ENCODE measurements at places on chromosomes 7 and 10.

DNA sequence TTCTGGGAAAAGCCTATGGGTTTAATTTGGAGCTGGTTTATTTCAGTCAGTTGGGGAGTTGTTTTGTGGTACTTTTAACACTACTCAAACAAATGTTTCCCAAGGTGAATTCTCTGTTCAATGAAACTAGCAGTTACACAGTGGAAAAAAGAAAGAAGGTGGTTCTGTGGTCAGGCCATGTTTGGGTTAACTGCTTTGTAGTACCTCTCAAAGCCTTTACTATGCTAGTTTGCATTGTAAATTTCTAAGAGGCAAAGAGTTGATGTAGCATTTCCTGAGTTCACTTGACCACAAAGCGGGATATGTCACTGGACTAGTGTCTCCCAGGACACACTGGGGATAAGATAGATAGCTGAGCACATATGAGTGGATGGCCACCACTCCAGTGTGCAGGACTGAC lies 145.4 kb downstream of the KIF20B start:
- no peak for DNase-seq

DNA sequence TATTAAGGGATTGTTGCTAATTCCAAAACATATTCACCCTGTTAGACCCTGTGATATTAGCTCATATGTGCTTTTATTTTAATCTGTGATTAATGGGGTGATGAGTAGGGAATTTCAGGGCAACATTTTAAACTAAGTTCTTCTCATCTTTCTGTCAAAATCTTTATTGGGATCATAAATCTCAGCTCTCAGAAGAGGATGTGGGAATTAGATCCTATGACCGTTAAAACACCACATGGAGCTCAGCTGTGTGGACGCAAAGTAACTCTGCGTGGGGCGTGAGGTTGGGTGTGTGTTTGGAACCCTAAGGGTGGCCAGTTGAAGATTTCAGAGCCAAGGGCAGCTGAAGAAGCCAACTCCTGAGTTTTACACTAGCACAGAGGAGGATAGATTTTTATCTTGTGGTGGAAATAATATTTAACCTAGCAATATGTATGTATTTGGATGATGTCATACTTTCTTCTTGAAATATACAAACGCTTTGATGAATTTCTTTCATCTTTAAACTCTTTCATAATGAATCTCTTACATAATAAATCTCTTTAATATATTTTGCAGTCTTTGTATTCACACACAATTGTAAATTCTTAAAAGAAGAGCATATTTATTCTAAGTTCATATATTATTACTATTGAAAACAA lies 64.4 kb downstream of the EPDR1 start:
- no peak for DNase-seq

DNA sequence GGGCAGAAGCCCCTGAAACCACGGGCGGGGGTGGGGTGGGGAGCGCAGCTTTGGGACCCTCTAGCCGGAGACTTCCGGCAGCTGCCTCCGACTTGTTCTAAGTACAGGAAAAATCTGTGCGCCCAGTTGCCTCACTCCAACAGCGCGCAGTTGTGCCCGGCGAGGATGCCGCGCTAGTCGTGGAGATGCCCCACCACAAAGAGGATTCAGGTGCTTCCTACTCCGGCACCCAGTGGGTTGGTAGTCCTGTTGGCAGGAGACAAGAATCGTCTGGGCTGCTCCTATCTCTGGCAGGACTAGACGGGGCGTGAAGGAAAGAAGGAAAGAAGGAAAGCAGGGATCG lies 465 bp upstream of the NPY start:
- no peak for DNase-seq

GRCh38 chr10:71513936-71514335 lies 117.2 kb downstream of the CDH23 start:
- DNase-seq, result no peak

DNA sequence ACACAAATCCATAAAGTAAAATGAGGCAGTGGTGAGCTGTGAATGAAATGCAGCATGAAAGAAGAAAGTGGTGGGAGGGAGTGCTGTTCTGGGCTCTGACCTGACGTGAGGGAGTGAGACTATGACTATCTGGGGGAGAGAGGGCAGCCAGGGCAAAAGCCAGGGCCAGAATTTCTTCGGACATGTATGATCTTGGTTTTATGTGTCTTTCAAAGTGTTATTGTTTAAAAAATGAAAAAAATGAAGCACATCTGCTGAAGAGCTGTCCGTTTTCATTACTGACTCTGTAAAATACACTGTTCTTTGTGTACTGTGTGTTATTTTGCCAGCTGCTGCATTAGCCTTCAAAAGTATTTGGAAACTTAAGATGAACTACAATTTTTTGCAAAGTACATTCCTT lies 70.2 kb upstream of the KLF14 start:
- no peak for DNase-seq

DNA sequence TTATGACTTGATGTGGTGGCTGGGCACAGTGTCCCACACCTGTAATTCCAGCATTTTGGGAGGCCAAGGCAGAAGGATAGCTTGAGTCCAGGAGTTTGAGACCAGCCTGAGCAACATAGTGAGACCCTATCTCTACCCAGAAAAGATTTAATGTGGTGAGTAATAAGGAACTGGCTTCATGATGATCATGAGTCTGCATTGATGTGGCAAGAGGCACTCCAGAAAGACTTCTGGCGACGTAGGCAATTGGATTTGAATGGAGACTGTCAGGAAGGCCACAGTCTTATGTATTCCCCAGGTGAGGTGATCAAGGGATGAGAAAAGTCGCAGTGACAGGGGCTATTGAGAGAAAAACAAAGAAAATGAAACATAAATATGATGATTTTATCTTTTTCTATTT lies 138.0 kb downstream of the CACNB2 start:
- no peak for DNase-seq

DNA sequence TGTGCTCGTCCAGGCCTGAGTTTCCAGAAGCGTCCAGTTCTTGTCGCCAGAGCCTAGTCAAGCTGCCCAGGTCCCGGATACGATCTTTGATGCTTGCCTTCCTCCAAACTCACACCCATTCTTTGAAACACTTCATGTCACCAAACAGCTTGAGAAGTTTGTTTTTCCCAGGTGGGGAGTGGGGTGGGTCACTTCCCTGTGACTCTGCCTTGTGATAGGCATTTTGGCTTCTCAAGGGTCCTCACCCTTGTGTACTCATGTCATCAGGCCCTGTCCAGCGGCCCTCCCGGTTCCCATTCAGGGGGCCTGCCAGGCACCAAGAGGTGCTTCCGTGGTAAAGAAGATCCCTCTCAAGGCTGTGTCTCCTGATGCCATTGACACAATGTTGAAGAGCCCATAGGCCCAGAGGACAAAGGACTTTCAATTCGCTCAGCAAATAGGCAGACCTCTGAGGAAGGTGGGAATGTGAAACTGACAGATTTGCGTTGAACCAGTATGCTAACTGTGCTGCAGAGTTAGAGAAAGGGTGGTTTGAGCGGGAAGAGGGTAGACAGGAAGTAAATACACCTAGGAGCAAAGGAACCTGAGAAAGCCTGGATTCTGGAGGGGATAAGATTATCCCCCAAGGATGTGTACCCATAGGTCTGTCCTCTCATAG lies 24.7 kb upstream of the SFTPA1 start:
- no peak for DNase-seq

- no peak for DNase-seq
Measured at GRCh38 chr10:124249196-124249595, 155.8 kb upstream of the CHST15 start.

- no peak for DNase-seq
Measured at GRCh38 chr10:34609287-34609940, 205.7 kb downstream of the PARD3 start.

GRCh38 chr10:22110761-22111160 lies 107.1 kb downstream of the EBLN1 start:
- DNase-seq, result no peak

- DNase-seq, result no peak
Measured at GRCh38 chr7:25895792-25896171, 256.2 kb upstream of the NFE2L3 start.

DNA sequence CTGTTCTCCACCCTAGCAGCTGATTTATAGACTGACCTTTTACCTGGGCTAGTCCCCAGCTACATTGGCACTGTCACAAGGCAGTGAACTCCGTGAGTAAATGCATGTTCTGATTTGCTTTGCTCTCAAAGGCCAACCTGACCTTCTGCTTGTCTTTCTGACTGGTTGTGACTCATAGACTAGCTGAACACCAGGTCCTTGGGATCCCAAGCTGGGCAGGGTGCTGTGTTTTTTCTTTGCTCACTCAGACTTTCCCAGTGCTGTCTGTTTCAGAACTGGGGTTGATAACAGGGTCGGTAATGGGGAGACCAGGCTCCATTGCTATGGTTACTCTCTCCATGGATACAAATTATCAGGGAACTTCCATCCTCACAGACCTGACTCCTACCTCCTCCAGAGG lies 35.0 kb downstream of the EVX1 start:
- no peak for DNase-seq

GRCh38 chr7:2808891-2809665 lies 35.0 kb downstream of the GNA12 start:
- DNase-seq, result no peak

DNA sequence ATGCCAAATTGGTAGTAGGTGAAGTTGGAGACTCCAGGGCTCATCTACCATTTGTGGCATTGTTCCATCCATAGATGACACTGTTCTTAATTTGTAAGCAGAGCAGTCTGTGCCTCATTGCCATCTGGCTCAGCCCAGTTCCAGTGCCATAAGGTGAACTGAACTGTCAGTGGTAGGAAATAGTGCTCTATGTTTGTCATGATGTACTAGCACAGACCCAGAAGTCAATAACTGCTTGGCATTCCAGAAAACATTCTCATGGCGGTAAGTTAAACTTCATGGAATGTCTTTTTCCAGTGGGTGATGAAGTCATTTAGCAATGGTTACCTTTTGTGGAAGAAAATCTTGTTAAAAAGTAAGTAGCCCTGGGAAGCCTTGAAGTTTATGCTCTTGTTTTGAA lies 302.7 kb downstream of the SUGCT start:
- DNase-seq, result no peak

DNA sequence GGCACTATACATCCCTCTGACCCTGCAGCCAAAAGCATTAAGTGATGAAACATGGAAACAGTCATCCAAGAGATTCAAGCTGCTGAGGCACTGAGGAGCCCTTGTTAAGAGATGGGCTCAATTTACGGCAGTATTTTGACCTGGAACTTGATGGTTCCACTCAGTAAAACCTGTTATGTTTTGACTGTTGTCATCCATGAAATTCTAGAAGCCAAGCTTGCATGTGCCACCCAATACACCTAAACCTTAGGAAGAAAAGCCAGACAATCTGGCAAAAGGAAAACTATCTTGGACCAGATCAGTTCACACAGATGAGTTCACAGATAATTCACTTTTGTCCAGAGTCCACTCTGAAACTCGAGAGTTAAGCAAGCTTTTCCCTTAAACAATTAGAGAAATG lies 53.2 kb downstream of the ICA1 start:
- no peak for DNase-seq

- DNase-seq, result no peak
Measured at GRCh38 chr7:28685644-28686417, 272.3 kb downstream of the TRIL start.

- peak; percentile 57 for DNase-seq
Measured at GRCh38 chr10:80529604-80530003, 8.1 kb upstream of the SH2D4B start.

- no peak for DNase-seq
Measured at GRCh38 chr7:22219036-22219435, 137.9 kb downstream of the RAPGEF5 start.

DNA sequence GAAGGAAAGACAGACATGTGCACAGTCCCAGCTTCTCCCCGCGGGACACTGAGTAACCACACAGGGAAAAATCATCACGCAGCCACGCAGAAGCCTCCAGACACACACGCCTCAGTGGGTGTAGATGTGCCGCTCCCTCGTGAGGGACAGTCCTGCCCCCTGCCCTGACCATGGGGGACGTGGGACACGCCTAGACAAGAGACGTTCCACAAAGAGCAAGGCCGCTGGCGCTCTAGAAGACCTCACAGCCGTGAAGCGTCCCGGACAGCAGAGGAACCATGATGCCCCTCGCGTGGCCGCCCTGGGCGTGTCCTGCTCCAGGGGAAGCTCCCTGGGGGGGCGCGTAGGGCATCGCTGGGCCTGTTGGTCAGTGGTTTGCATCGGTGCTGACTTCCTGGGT lies 210.8 kb downstream of the DNAJB6 start:
- DNase-seq, result no peak

DNA sequence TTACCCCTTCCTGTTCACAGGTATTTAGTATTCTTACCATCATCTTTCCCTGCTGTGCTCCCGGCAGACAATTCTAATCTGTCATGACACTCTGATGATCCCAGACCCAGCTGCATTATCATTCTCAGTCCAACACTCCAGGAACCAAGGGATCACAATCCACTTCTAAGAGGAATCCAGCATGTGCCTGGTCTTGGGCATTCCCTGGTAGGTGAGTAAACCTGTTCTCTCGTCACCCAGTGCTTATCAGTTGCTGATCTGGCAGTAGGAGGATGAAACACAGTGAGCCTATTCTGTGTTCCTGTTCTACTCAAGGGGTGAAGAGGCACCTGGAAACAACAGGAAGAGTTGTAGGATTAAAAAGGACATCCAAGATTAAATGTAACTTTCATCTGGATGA lies 1.3 kb upstream of the DMBT1 start:
- no peak for DNase-seq

DNA sequence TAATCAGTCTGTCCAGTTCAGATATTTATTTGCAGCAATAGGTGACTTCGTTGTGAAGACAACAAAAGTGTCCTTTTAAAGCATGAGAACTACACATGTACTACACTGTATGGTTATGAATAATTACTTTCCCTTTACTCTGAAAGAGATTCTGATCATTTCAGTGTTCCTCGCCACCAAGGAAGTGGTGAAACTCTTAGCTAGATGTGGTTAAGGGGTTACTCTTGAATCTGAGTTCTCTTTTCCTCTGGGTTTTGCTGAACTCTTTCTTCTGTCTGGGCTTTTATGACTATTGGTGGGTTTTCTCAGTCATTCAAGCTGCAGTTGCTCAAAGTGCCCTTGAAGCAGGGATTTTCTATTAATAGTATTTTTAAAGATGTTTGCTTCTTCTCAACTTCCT lies 127.9 kb upstream of the SEM1 start:
- peak; percentile 65 for DNase-seq

- DNase-seq, result no peak
Measured at GRCh38 chr7:66143876-66144332, 29.3 kb downstream of the CRCP start.

All from central memory CD4-positive, alpha-beta T cell (primary cell).